Neural crest cell (in vitro differentiated cells): ENCODE measurements at places on chromosomes 7 and 10. TPM values are rescaled to one million over a fixed set of nuclear protein-coding genes. Genes with fewer than 3 reads are reported as not detected.
A peak's percentile ranks its signal among the peaks of the same experiment; 100 is the strongest.

Gene MYL7
- total RNA-seq = not detected in 2 replicates

Gene COG5
- total RNA-seq = 26.8 and 35.1 TPM in 2 replicates

Gene HMX2
- not detected in 2 replicates for total RNA-seq

Gene FAM131B
- total RNA-seq = 15.0 and 15.5 TPM in 2 replicates

Gene EBF3
- total RNA-seq = 11.2 and 11.6 TPM in 2 replicates

Gene RBAK
- total RNA-seq = 15.7 and 16.6 TPM in 2 replicates

Gene MARCHF5
- 56.2 and 56.3 TPM in 2 replicates for total RNA-seq

Gene CRPPA
- 4.0 and 4.8 TPM in 2 replicates for total RNA-seq

Gene MMD2
- 0.25 TPM in 1 of 2 replicates, not detected in the other for total RNA-seq

Gene CRTAC1
- 0.82 and 1.1 TPM in 2 replicates for total RNA-seq

DNA sequence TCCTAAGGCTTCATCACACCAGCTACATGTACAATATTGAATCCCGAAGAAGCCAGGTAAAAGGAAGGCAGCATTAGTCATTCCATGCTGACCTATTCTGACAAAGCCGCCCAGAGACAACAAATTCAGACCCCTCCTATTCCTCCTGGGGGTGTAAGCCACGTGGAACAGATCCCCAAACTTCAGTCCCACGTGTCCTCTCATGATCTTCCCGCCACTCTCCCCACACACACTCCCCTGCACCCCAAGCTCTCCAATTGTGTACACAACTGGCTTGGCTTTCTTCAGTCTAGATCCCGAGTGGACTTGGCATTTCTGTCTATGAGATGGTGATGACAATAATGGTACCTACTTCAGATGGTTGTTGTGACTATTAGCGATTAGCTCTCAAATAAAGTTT is 8.6 kb downstream of the PDE6C start:
- H3K4me3 ChIP-seq = no peak overlapping the region
- H3K36me3 ChIP-seq = no peaks in the 10 kb centered on the region
- DNase-seq = no peak
- H3K27ac ChIP-seq = no peak overlapping the region
- H3K4me1 ChIP-seq = no peaks in the 10 kb centered on the region

- H3K4me1 ChIP-seq = no peaks in the 10 kb centered on the region
- no peak for DNase-seq
- no peak overlapping the region for H3K4me3 ChIP-seq
These were observed 45.4 kb upstream of the NPSR1 start for GRCh38 chr7:34612661-34613060.

DNA sequence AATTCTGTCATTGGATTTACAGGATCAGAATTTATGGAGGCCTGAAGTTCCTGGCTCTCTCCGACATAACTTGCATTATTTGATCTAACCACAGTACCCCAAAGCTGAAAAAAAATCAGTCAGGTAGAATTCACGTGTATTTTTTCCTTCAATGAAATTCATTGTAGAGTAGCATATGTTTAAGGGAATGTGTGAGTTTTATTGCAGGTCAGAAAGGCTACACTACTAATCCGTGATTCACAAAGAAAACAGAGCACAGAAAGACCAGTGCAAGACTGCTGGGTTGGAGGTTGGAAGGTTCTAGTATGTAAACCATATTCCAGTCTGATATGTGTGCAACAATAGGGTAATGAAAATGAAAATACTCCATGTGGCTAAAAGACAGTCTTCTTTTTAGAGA is 247.0 kb upstream of the FERD3L start:
- no peaks in the 10 kb centered on the region for H3K4me1 ChIP-seq
- no peak for DNase-seq
- H3K4me3 ChIP-seq = no peak overlapping the region
- no peaks in the 10 kb centered on the region for H3K27me3 ChIP-seq
- H3K27ac ChIP-seq = no peak overlapping the region

DNA sequence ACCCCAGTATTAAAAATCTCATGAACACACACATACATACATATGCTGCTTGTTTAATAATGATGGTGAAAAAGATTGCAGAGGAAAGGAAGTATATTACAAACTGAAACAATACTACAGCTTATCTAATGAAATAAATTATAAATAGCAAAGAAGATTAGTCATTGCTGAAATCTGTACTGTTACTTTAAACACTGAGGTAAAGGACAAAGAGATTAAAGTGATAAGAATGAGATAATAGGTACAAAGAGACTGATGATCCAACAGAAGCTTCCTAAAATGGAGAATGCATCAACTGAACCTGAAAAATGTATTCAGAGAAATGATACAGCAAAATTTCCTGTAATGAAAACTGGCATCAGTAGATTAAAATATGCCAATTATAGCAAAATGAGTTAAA is 91.5 kb upstream of the KCND2 start:
- DNase-seq = no peak
- H3K27ac ChIP-seq = no peak overlapping the region
- H3K4me1 ChIP-seq = no peaks in the 10 kb centered on the region
- no peak overlapping the region for H3K4me3 ChIP-seq
- H3K27me3 ChIP-seq = no peaks in the 10 kb centered on the region

GRCh38 chr7:70091362-70091761 is 493.1 kb downstream of the AUTS2 start:
- H3K27ac ChIP-seq = no peak overlapping the region
- H3K4me1 ChIP-seq = peaks cover 29% of the 10 kb centered on the region
- no peak for DNase-seq
- H3K36me3 ChIP-seq = no peaks in the 10 kb centered on the region

- peaks cover 11% of the 10 kb centered on the region for H3K36me3 ChIP-seq
- no peaks in the 10 kb centered on the region for H3K4me1 ChIP-seq
- no peaks in the 10 kb centered on the region for H3K27me3 ChIP-seq
- H3K4me3 ChIP-seq = no peak overlapping the region
- DNase-seq = no peak
These were observed 118.1 kb downstream of the TPST1 start for GRCh38 chr7:66323114-66323796.

GRCh38 chr7:19920705-19921104 is 147.3 kb upstream of the TMEM196 start:
- DNase-seq = no peak
- H3K27me3 ChIP-seq = no peaks in the 10 kb centered on the region
- H3K4me1 ChIP-seq = peaks cover 11% of the 10 kb centered on the region
- H3K36me3 ChIP-seq = no peaks in the 10 kb centered on the region
- H3K4me3 ChIP-seq = no peak overlapping the region

- DNase-seq = no peak
- no peaks in the 10 kb centered on the region for H3K36me3 ChIP-seq
- no peak overlapping the region for H3K4me3 ChIP-seq
- no peaks in the 10 kb centered on the region for H3K4me1 ChIP-seq
- H3K27ac ChIP-seq = no peak overlapping the region
These were observed 98.5 kb upstream of the RHOBTB1 start for GRCh38 chr10:61042533-61042932.

DNA sequence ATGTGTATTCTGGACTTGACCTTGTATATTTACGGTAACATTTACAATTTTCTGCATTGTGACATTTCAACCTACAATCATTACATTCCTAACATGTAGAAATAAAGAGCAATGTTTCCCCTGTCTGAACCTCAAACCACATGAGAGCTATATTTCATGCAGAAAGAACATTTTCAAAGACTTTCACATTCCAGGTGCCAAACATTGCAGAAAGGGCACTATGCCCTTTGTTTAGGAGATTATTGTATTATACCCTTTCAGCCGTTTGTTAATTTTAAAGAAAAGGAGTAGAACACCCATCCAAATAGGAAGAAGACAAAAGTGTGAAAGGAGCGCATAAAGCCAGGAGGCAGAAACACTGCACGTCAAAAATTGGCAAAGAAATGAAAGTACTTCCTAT is 260.4 kb downstream of the RELN start:
- H3K36me3 ChIP-seq = no peaks in the 10 kb centered on the region
- peaks cover 19% of the 10 kb centered on the region for H3K27me3 ChIP-seq
- H3K4me1 ChIP-seq = peaks cover under 1% of the 10 kb centered on the region
- DNase-seq = no peak
- no peak overlapping the region for H3K27ac ChIP-seq
- no peak overlapping the region for H3K4me3 ChIP-seq

- no peaks in the 10 kb centered on the region for H3K27me3 ChIP-seq
- peak overlapping the region; percentile 88 for H3K27ac ChIP-seq
- H3K4me3 ChIP-seq = no peak overlapping the region
- H3K36me3 ChIP-seq = peaks cover 11% of the 10 kb centered on the region
These were observed 235.2 kb downstream of the ZMYND11 start for GRCh38 chr10:370449-370825.

DNA sequence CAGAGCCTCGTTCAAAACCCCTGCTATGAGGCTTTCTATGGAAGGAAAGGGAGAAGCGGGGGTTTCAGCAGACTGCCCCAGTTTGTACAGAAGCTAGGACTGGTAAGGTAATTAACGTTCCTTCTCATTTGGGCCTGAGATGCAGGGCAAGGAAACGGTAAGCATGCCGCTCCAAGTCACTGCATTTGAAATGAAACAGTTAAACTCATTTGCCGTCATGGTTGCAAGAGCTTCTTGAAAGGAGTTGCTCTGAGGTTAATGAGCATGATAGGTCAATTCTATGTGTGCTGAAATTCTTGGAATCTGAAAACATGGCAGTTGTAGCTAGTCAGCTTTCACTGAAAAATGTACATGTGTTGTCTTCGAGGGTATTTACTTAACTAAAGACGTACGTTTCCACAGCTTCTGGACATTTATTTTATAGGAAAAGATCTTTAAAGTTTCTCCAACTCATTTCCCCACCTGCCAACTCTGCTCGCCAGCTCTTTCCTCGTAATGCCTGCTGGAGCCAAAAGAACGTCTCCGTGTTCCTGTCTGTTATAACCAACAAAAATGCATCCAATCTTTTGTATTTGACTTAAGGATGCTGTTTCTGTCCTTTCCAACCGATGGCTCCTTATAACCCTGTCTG is 73.3 kb downstream of the ADAM12 start:
- H3K36me3 ChIP-seq = peaks cover 7% of the 10 kb centered on the region
- no peak overlapping the region for H3K27ac ChIP-seq
- no peaks in the 10 kb centered on the region for H3K4me1 ChIP-seq
- no peak for DNase-seq
- H3K4me3 ChIP-seq = no peak overlapping the region

- no peaks in the 10 kb centered on the region for H3K36me3 ChIP-seq
- DNase-seq = no peak
- no peak overlapping the region for H3K27ac ChIP-seq
- no peak overlapping the region for H3K4me3 ChIP-seq
These were observed 87.4 kb upstream of the TNS3 start for GRCh38 chr7:47669178-47669891.

GRCh38 chr7:151517601-151518104 is 2.0 kb downstream of the RHEB start:
- no peak for DNase-seq
- no peaks in the 10 kb centered on the region for H3K27me3 ChIP-seq
- H3K4me1 ChIP-seq = peaks cover 41% of the 10 kb centered on the region
- H3K27ac ChIP-seq = peak overlapping the region; percentile 46
